ENCODE measurements at places on chromosomes 7 and 10.

GRCh38 chr7:53521638-53522184 lies 486.3 kb downstream of the POM121L12 start:
- DNase-seq, result no peak

- DNase-seq, result no peak
These were observed 3.0 kb downstream of the IRF5 start for GRCh38 chr7:128940494-128941322.

GRCh38 chr7:152735443-152736004 lies 24.0 kb upstream of the ACTR3B start:
- peak; percentile 92 for DNase-seq

DNA sequence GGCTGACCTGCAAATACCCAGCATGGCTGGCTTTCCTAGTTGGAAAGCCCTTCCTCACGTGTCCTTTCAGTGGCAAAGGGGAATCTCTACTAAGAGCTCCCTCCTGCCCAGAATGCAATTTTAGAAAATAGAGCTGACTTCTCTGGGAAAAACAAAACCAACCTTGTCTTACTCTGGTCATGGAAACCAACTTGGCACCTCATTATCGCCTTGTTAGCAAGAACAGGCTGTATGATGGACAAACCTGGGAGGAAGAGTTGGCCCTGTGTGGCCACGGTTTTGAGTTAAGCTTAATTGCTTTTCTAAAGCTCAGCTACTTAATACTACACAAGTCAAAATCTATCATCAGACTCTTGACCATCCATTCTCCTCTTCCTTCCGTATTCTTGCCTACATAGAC lies 94.1 kb upstream of the PDCD4 start:
- no peak for DNase-seq

- DNase-seq, result peak; percentile 78
These were observed 138.9 kb upstream of the LYZL1 start for GRCh38 chr10:29150010-29150409.

GRCh38 chr10:104809288-104810090 lies 168.4 kb downstream of the SORCS3 start:
- peak; percentile 4 for DNase-seq

- peak; percentile 84 for DNase-seq
These were observed 145.1 kb downstream of the PLXNA4 start for GRCh38 chr7:132430861-132431822.

- no peak for DNase-seq
These were observed 18.0 kb downstream of the SLC25A13 start for GRCh38 chr7:96303686-96304443.

DNA sequence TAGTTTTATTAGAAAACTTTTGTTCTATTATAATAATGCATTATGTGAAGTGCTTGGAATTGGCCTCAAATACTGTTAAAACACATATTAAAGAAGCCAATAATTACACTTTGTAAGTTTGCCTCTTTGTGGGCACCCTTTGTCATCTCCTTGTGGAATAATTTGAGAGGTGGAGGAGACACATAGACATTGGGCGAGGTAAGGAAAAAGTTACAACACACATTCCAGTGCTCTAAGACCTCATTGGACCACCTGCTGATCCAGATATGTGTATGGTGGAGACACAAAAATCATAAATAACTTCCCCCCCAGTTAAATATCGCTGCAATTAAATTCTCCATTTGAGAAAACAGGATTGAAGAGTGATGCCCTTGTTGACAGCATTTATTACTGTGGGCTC lies 511.8 kb downstream of the GFRA1 start:
- no peak for DNase-seq

GRCh38 chr10:63887023-63887589 lies 365.9 kb downstream of the REEP3 start:
- DNase-seq, result peak; percentile 17

DNA sequence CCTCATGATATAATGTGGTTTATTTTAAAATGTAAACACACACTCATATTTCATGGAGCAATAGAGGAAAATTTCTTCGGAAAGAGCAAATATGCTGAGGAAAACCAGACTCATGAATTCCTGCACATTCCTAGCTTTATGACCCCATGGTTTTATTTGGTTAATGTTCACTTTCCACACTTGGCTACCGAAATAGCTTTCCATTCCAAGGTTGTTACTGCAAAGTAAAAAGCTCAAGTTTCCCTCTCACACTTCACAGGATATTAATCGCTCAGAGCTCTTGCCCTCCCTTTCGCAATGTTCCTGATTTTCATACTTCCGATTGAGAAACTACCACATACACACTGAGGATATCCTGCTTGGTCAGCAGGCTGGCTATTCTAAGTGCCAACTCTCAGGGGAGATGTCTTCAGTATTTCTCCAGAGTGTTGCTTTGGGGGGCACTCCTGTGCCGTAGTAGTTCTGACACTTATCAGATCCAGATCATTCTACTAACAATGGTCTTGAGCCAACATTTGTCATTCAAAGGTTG lies 77.5 kb upstream of the STEAP1B start:
- peak; percentile 85 for DNase-seq

DNA sequence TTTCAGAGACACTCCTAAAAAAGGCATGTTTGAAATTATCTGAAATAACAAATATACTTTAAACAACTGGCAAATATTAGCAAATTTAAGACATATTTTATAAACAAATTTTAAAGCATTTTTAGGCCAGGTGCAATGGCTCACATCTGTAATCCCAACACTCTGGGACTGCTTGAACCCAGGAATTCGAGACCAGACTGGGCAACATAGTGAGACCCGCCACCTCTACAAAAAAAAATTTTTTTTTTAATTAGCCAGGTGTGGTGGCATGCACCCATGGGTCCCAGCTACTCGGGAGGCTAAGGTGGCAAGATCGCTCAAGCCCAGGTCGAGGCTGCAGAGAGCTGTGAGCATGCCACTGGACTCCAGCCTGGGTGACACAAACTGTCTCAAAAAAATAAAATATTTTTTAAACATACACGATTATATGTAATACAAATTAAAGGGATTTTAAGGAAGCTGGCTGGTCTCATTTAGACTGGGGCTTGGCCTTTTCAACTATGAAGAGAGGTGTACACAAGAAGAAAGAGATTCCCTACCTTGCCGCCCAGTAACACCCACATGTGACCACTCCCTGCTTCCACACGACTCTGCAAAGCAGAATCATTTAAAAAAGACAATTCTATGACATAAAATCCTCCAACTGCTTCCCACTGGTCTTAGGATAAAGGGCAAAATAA lies 7.5 kb downstream of the LARP4B start:
- DNase-seq, result no peak

DNA sequence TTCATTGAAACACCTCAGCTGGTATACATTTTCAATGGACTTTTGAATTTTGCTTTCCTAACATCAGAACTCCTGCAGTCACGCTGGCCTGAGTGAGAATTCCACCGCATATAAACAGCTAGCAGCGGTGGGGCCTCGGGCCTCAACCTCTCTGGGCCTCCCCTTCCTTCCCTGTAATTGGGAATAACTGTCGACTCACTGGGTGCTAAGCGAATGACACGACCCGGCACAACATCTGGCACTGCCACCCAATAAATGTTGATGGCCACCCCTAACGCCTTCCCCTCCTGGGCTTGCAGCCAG lies 670 bp downstream of the RCC1L start:
- peak; percentile 36 for DNase-seq

- DNase-seq, result peak; percentile 53
These were observed 201.0 kb upstream of the IMMP2L start for GRCh38 chr7:111763221-111763801.

DNA sequence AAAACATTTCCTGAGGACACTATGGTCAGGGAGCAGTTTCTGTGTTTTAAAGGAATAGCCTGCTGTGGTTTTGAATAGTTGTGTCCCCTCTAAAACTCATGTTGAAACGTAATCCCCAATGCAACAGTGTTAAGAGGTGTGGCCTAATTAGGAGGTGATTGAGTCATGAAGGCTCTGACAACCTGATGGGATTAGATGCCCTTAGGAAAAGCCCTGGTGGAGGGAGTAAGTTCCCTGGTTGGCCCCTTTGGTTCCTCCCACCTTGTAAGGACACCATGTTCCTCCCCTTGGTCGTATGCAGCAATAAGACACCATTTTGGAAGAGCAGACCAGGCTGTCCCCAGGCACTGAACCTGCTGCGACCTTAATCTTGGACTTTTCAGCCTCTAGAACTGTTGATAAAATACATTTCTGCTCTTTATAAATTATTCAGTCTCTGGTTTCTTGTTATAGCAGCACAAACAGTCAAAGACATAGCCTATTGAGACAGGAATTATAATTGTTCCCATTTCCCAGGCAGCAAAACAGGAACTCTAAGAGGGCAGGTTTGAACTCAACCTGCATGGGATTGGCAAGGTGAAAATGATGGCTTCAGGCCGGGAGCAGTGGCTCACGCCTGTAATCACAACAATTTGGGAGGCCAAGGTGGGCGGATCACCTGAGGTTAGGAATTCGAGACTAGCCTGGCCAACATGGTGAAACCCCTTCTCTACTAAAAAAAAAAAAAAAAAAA lies 20.5 kb upstream of the TNS3 start:
- no peak for DNase-seq

GRCh38 chr7:99078416-99078815 lies 65.5 kb downstream of the SMURF1 start:
- DNase-seq, result no peak

DNA sequence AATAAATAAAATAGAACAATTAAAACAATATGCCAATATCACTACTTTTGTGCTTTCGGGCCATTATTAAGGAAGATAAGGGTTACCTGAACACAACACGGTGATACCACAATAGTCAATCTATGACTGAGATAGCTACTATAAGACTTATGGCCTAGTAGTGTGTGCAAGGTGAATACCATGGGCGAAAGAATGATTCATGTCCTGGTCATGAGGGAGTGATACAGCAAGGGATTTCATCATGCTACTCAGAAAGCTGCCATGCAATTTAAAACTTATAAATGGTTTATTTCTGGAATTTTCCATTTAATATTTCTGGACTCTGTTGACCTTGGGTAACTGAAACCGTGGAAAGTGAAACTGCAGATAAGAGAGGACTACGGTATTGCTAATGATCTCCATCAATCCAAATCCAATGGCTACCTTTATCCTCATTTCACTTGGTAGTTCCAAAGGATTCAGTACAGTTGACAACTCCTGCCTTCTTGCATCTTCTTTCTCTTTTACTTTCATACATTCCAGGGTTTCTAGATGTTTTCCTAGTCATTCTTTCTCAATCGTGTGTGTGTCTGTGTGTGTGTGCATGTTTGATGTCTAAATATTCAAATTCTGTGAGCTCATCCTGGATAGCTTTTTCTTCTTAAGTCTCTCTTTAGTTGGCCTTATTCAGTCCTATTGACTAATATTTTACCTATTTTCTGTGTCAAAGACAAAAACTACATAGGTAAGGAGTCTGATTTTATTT lies 100.5 kb upstream of the MAGI2 start:
- no peak for DNase-seq

- no peak for DNase-seq
These were observed 27.3 kb downstream of the AGAP3 start for GRCh38 chr7:151113344-151114150.

DNA sequence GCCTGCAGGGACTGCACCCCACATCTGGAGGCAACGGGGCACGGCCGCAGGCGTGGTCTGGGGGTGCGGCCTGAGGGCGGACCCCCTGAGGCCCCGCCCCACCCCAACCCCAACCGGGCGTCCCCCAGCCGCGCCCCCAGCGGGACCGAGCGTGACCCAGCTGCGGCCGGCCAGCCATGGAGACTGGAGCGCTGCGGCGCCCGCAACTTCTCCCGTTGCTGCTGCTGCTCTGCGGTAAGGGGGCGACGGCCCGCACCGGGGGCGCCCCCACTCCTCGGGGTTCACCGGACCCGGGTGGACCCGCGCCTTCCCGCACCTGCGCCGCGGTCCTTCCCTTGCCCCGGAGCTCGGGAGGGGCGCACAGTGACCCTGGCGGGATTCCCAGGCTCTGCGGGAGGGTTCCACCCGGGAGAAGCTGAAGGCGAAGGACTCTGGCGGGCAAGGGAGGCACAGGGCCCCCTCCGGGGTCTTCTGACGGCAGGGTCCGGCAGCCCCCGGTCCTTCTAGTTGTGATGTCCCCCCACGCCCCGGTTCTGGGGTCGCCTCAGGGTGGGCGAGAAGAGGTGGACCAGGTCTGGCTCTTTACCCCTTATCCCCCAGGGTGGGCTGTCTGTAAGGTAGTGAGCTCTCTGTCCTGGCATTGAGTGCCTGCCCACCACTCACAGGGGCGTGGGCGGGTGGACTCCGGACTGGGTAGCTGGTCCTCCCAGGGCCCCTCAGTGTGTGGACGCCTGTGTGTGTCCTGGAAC lies at the start of gene RAMP3:
TSS of gene RAMP3 (plus strand) at position 139 of the 749 bp plus-strand sequence. CDS start at position 177, 38 bp downstream.
- DNase-seq, result no peak

- no peak for DNase-seq
These were observed 2.3 kb downstream of the GLI3 start for GRCh38 chr7:42234736-42235135.

- DNase-seq, result no peak
These were observed 26.3 kb upstream of the NKX2-3 start for GRCh38 chr10:99506416-99506815.

- no peak for DNase-seq
These were observed 60.9 kb downstream of the GLI3 start for GRCh38 chr7:42175834-42176723.

GRCh38 chr10:59799421-59799820 lies 46.2 kb upstream of the MRLN start:
- DNase-seq, result no peak

- no peak for DNase-seq
These were observed 2.0 kb downstream of the DEPP1 start for GRCh38 chr10:44976352-44977198.

- DNase-seq, result no peak
These were observed 13.9 kb upstream of the OPTN start for GRCh38 chr10:13086056-13086455.

GRCh38 chr7:145729691-145730090 lies 386.9 kb upstream of the CNTNAP2 start:
- DNase-seq, result no peak

DNA sequence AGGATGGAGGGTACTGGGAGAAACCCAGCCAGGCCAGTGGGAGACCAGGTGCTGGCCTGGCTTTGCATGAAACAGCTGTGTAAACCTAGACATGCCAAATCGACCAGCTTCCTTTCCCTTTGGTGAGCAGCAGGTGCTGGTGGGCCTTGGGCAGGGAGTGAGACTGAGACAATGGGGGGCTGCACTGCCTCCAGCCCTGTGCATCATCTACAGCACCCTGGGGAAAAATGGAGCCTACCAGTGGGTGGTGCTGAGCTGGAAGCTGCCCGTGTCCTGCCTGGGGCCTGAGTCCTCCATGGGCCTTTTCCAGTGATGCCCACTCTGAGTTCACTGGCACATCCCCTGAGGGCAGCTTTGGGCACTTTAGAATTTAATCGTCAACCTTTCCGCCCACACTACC lies 19.2 kb upstream of the DDC start:
- DNase-seq, result no peak

DNA sequence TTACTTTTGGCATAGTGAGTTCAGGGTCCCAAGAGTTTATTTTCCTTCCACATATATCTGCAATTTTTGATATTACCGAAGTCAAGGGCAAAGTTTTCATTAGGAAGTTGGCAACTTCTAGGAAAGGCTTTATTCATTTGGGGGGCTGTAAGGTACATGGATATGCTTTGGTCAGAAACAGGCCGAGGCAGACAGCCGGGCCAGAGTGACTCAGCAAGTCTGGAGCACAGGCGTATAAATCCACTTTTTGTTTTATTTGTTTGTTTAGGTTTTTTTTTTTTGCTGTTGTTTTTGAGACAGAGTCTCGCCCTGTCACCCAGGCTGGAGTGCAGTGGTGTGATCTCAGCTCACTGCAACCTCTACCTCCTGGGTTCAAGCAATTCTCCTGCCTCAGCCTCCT lies 3.7 kb downstream of the ZNF680 start:
- DNase-seq, result peak; percentile 49

- no peak for DNase-seq
These were observed 194.0 kb upstream of the PLPP4 start for GRCh38 chr10:120262857-120263547.

- peak; percentile 71 for DNase-seq
These were observed 32.9 kb upstream of the KMT2E start for GRCh38 chr7:104980841-104981671.

GRCh38 chr10:17793823-17794644 lies 15.1 kb upstream of the MRC1 start:
- no peak for DNase-seq
